ENCODE measurements at places on chromosomes 7 and 10. TPM values are rescaled to one million over a fixed set of nuclear protein-coding genes. Genes with fewer than 3 reads are reported as not detected.

Gene SLC16A12
- not detected for total RNA-seq

DNA sequence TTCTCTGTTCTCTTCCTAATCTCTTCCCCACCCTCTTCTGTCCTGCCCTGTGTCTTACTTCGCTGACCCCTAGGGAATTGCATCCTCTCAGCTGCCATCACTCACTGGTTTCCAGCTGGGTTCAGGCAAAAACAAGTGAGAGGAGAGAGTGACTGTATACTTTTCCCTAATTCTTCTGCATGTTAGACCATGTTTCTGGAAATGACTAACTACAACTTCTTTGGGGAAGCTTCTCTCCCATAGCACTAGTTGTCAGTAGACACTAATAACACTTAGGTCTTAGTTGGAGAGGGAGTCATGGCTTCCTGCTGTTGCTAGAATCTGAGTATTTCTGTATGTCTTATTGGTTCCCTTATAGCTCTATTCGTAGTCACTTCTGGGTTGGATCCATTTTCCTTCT is 299.0 kb upstream of the FZD1 start:
- no peak for DNase-seq
- H3K4me1 ChIP-seq = peaks cover 23% of the 10 kb centered on the region
- H3K36me3 ChIP-seq = no peaks in the 10 kb centered on the region
- no peaks in the 10 kb centered on the region for H3K27me3 ChIP-seq

- no peak for DNase-seq
- no peak overlapping the region for H3K4me3 ChIP-seq
- no peaks in the 10 kb centered on the region for H3K27me3 ChIP-seq
- H3K4me1 ChIP-seq = no peaks in the 10 kb centered on the region
- H3K36me3 ChIP-seq = no peaks in the 10 kb centered on the region
Observed at GRCh38 chr10:12606461-12606860, 257.1 kb downstream of the CAMK1D start.

Gene ZNF467
- total RNA-seq = 0.17 TPM

Gene PGAM2
- 11.3 TPM for total RNA-seq

DNA sequence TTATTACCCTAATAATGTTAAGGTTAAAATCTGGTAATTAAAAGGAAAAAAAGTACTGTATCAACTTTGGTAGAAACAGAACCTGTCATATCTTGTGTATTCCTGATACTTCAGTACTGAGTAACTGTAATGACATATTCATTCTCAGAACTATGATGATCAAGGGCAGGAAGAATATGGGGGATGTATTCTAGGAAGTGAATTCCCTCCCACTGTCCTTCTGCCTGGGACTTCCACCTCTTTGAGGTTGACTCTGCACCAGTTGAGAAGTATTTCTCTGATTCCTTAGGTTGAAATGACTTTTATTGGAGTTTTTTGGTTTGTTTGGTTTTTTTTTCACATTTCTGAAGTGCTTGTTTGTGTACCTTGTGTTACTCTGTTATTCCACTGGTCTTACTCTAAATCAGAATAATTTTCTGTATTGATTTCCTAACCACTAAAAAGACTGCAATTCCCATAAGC is 36.9 kb downstream of the WASL start:
- H3K27ac ChIP-seq = no peak overlapping the region
- H3K4me1 ChIP-seq = peaks cover 6% of the 10 kb centered on the region
- no peaks in the 10 kb centered on the region for H3K27me3 ChIP-seq
- no peak overlapping the region for H3K4me3 ChIP-seq
- no peaks in the 10 kb centered on the region for H3K36me3 ChIP-seq

DNA sequence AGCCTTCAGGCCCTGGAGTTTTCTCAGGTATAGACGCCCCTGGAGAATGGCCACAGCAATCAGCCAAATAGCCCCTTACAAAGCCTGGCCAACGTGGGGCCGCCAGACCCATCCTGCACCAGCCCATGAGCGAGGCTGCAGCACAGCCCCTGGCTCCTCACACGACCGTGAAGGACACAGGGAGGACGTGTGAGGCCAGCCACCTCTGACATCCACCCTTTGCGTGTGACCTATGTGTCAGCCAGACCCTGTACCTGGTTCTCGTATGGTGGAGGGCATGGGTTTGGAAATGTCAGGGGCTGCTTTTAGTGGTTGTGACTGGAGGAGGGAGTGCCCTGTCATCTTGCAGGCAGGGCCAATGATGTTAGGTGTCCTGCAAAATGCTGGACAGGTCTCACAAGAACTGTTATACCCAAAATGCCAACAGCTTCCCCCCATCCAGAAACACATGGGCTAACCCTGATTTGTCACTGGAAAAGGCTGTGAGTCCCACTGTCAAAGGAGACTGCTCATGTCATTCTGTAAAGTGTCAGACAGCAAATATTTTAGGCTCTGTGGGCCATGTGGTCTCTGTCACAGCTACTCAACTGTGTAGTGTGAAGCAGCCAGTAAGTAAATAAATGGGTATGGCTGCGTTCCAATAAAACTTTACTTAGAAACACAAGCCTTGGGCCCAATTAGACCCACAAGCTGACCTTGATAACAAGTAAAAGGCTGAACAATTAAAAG is 30.0 kb downstream of the NOD1 start:
- no peak overlapping the region for H3K4me3 ChIP-seq
- H3K4me1 ChIP-seq = no peaks in the 10 kb centered on the region
- H3K27me3 ChIP-seq = no peaks in the 10 kb centered on the region
- DNase-seq = no peak
- no peak overlapping the region for H3K27ac ChIP-seq

Data from neural progenitor cell (in vitro differentiated cells).